ENCODE measurements at places on chromosomes 16 and 17.
A peak's percentile ranks its signal among the peaks of the same experiment; 100 is the strongest.

- DNase-seq, result no peak
Observed at GRCh38 chr16:30691907-30692306, 7.1 kb upstream of the SRCAP start.

DNA sequence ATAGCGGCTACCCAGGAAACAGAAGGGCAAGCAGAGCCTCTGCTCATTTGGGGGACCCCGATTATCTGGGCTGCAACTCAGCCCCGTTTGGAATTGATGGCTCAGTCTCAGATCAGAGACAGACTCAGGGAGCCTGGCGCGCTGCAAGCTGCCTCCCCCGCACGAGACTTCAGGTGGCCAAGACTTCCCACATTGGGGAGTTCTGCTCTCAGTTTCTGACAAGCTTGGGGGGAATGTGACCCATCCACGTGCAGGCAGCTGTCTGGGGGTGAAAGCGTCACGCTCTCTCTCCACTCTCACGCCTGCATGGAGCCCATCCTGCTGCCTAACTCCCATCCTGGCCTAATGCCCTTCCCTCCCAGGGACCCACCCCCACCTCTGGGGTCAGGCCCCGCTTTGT, 157.6 kb upstream of the GSE1 start:
- DNase-seq, result no peak

- no peak for DNase-seq
Observed at GRCh38 chr17:55825213-55825612, 74.4 kb downstream of the PCTP start.

DNA sequence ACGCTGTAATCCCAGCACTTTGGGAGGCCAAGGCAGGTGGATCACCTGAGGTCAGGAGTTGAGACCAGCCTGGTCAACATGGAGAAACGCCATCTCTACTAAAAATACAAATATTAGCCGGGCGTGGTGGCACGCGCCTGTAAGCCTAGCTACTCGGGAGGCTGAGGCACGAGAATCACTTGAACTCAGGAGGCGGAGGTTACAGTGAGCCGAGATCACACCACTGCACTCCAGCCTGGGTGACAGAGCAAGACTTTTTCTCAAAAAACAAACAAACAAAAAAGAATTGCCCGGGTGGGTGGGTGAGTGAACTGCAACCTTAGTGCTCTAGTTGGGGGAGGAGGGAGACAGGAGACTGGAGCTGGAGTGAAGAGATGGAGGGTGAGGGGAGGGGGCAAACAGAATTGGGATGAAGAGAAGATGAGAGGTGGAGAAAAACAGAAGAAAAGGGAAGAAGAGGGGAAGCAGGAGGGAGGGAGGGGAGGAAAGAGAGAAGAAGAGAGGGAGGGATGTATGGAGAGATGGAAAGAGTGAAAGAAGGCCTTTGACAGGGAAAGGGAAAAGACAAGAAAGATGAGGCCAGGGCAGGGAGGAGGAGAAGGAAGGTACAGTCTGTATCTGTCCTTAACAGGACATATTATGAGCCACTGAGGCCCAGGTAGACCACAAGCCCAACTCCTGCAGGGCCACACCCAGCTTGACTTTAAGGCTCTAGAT, 5.5 kb upstream of the SRCIN1 start:
- DNase-seq, result no peak

GRCh38 chr16:4402439-4403132, 13.8 kb downstream of the CORO7 start:
- peak; percentile 52 for DNase-seq

DNA sequence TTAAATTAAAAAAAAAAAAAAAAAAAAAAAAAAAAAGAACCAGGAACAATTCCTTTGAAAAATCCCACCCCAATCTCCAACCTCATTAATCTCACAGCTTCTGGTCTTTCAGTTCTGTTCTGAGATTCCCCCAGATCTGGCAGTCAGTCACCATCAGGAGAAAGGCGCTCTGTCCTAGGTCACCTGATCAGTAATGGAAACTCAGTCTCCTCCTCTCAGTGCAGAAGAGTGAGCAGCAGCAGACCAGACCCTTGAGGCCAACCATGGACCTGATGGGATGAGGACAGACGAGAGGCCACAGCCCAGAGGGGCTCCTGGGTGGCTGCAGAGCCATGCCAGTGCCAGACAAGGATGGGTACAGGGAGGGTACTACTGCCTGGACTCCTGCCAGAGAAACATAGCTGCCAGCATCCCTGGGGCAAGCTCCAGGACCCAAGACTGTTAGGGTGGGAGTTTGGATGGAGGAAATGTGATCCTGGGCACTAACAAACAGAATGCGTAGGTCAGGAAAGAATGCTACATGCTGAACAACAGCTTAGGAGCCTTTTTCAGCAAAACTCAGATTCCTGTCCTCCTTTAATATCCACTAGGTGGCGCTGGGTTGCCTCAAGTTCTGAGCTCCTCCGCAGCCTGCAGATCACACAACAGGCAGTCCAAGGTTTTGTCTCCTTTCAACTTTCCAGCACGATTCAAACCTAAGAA, 28.7 kb downstream of the MPG start:
- DNase-seq, result peak; percentile 39

DNA sequence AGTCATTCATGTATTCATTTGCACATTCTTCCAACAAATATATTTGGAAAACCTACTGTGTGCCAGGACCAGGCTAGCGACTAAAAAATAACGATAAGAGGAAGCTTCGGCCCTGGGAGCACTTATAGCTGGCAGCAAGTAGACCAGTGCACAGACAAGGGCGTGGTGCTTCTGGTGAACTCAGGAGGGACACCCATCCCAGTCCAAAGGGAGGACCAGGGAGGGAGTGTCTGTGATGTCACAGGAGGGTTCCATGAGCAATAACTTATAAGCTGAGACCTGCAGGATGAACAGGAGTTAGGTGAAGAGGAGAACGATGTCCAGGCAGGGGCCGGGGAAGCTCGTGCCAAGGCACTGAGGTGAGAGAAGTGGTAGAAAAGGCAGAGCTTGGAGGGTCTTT, 17.4 kb upstream of the PHOSPHO1 start:
- no peak for DNase-seq

DNA sequence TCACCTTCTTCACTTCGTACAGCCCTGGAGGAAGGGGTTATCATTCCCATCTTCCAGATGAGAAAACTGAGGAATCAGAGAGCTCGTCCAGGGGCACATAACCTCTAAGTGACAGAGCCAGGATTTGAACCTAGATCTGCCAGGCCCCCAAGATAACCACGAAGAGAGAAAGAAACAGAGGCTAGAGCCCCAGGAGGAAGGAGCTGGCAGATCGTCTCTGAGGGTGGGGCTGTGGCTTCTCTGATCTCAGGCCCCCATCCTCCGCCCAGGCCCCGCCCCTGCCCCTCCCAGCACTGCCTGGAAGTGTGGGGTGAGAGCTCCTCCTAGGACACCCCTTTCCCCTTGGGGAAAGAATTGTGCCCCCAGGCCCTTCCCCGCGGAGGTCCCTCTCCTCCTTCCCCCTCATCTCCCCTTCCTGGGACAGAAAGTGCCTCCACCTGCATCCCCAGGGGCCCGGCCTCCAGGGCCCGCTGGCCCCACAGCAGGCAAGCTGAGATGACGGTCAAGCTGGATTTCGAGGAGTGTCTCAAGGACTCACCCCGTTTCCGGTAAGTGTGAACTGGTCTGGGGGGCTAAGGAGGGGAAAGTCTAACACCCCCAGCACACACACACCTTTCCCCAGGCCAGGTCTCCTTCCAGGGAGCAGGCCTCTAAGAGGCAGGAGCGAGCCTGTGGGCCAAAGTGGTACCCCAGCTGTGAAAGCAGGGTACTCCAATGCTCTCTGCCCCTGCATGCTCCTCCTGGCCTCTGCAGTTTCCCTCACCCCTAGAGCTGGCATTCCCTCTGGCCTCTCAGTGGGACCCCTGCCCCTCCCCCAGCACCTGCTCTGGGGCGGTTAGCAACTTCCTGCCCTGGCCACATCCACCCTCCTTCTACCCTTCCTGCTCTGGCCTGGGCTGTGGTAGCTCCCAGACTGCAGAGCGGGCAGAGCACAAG, at the start of gene ACAP1:
ACAP1 (plus strand) TSS at position 290 of the 936 bp plus-strand sequence; CDS start at position 496, 206 bp downstream.
- peak; percentile 67 for DNase-seq

GRCh38 chr16:55672471-55672870, 16.7 kb downstream of the SLC6A2 start:
- no peak for DNase-seq

DNA sequence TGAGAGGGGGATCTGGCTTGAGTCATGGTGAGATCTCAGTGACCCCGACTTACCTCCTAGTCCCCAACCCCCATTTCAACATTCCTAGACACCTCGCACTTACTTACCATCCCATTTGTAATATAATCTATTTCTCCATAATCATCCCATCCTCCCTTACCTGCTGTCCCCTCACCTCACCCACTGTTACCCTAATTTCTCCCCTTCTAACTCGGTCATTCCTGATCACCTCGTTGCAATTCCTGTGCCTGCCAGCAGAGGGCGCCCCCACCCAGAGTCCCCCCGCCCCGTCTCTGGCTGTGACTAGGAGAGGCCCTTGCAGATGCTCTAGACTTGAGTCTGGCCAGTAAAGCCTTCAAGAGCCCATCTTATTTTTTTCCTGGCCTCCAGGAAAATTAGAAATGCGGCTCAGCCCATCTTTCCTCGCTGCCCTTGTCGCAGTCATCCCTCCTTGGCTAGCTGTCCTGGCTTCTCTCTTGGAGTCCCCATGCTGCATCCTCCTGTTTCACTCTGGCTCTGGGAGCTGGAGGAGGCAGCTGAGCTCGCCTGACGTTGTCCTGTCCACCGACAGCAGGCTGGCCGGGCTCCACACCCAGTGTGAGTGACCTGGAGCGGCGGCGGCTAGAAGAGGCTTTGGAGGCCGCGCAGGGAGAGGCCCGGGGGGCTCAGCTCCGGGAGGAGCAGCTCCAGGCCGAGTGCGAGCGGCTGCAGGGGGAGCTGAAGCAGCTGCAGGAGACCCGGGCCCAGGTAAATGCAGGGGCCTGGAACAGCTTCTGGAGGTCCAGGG, 5.0 kb downstream of the TBKBP1 start:
- peak; percentile 79 for DNase-seq

DNA sequence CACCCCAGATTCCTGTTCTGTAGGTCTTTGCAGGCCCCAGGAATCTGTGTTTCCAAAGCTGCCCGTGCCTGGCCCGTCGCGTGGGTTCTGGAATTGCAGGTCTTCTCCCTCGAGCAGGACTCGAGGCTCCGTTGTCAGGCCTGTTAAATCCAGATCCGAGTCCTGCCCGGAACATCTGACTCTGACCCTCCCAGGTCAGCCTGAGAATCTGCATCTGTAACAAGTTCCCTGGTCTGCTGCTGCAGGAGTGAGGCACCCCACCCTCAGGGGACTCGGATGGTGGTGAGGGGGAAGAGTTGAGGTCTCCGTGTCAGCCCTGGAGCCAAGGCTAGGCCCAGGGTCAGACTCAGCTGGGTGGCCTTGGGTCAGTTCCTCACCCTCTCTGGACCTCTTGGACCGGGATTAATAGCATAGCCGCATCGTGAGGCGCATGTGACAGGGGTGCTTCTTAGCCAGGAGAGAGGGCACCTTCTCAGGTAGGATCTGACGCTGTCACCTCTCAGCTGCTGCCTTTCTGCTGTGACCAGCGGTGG, 8.8 kb downstream of the SPIRE2 start:
- no peak for DNase-seq

GRCh38 chr16:57252148-57252721, 7.2 kb downstream of the ARL2BP start:
- peak; percentile 20 for DNase-seq
